CD4-positive, alpha-beta T cell treated with Interleukin-10 for 1 hour (primary cell): ENCODE measurements at places on chromosomes 6 and 20.

DNA sequence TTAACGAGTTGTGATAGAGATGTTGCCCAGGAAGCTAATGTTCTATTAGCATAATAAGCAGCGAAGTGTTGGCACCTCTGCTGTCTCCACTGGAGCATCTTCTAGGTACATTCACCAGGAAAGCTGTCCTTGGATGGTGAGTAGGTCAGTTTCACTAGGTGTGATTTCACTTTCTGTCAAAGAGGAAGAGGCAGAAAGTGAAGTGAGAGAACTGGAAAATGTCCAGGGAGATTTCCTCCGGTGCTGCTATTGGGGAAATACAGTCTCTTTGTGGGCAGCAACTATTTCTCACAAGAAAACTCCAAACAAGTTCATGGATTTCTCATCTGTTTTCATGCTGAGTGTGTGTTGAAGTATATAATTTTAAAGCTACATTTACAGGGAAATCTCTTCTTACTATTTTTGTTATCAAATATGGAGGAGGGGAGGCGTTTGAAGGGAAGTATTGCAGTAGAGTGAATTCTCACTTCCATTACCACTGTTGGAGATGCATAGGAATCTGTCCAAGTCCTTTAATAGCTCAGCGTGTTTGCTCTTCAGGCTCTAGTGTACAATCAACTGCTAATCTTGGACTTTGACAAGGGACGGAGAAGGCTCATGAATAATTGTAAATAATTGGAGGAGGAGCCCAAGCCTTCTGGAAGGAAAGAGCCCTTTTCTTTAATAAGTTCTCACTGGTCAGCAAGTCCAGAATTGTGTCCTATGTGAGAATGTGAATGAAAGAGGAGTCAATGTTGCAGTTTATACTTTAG is 16.1 kb upstream of the TSBP1 start:
- DNase-seq, result no peak

- DNase-seq, result no peak
These were observed 12.9 kb upstream of the GLP1R start for GRCh38 chr6:39035681-39036080.

- DNase-seq, result peak; percentile 70
These were observed 2.9 kb downstream of the RXRB start for GRCh38 chr6:33197431-33198048.

DNA sequence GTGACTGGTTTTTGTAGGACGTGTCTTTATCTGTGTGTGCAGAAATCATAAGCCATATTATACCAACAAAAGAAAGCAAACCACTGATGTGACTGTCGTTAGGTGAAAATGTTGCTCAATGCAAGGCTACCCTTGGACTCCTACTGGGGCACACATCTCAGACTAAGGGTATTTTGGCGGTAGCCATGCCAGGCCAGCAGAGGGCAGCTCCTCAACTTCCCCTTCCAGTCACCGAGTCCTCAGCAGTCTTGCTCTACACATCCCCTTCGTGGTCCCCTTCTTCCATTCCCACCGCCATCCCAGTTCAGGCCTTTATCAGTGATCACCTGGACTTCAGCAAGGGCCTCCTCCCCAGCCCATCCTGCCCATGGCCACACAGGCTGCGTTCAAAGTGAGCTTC is 113.7 kb upstream of the GGTLC1 start:
- peak; percentile 28 for DNase-seq

DNA sequence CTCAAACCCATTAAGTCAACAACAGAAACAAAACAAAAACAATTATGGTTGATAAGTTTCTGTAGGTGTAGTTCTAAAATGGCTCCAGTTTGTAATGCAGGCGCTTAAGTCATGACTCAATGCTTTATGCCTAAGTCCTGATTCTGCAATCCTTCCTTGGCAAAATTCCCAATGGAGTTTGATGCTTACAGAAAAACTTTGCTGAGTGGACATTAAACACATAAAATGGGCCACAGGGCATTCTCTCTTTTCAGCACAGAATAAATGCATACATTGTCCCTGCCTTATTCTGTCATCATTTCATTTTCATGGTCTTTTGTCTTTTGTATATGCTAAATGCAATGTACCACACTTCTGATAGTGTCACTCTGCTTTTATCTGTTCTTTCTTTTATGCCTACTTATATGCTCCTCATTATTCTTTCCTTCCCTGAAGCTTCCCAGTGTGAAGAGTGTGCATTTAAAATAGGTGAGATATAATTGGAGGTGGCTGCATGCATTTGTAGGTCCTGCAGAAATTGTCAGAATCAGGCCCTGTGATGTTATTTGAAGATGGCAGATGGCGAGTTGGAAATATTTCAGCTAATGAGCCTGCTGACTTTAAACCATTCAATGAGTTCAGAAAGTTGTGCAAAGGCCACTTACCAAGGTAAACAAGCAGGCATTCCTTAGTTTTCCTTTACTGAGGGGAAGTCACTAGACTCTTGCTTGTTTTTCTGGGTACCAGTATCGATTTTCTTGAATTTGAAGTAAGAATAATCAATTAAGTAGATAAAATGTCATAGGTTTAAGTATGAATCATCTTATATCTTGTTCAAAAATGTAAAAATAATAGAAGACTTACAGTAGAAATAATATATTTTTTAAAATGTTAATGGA is 313.1 kb downstream of the TRDN start:
- DNase-seq, result no peak

DNA sequence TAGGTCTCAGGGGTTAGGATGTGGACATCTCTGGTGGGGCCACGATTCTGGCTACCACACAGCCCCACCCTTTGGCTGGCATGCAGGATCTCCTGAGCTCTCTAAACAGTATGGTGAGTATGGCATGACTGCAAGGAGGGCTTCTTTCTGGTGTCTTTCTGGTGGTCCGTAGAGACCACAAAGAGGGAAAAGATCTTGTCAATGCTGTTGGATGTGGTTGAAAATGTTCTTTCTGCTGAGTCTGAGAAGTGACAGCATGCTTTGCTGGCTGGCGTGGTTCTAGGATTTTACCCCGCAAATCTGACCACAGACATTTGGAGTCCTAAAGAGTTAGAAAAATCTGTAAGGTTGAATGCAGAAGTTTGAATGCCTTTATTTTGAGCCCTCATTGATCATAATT is 474.9 kb upstream of the CHD6 start:
- no peak for DNase-seq
